ENCODE measurements at places on chromosomes 5 and 9.

GRCh38 chr5:75706775-75707174, 10.5 kb downstream of the POC5 start:
- DNase-seq = no peak

GRCh38 chr5:159550951-159551350, 220.7 kb upstream of the IL12B start:
- DNase-seq = no peak

DNA sequence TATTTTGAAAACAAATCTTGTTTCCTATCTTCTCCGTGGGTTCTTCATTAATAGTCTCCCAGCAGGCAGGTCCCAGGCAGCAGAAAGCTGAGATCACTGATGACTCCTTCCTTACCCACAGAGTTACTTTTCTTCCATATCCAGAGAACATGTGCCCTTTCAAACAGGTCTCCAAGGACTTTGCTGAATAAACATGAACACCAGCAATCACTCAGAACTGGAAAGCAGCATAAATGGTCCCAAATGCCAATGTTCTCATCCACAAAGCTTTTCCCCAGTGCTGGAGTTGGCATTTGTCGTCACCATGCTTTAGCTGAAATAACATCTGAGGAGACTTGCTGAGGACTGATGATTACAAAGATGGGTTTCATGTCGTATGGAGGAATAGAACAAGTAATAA, 134.0 kb downstream of the YIPF5 start:
- no peak for DNase-seq

- no peak for DNase-seq
Observed at GRCh38 chr9:137435980-137436760, 5.0 kb downstream of the ENTPD8 start.

DNA sequence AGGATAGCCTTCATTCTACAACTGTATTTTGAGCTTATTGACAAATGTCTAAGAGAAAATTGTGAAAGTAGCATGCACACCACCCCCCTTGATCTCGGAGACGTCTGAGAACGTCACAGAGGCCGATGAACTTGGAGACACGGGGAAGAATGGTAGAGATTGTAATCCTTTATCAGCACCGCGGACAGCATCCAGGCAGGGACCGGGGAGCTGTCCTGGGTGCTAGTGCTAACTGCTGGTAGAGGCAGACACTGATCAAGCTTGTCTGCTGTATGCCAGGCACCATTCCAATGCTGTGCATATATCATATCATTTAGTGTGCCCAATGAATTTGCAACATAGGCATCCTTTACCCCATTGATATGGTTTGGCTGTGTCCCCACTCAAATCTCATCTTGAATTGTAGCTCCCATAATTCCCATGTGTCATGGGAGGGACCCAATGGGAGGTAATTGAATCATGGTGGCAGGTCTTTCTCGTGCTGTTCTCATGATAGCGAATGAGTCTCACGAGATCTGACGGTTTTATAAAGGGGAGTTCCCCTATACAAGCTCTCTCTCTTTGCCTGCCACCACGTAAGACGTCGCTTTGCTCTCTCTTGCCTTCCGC, 98.8 kb downstream of the LHX2 start:
- no peak for DNase-seq

- DNase-seq = peak; percentile 73
Observed at GRCh38 chr5:44808435-44809214, at the start of gene MRPS30. MRPS30 (plus strand) TSS chr5:44808947; CDS start chr5:44808963, 16 bp downstream.

GRCh38 chr9:136599074-136599531, 53.3 kb upstream of the NOTCH1 start:
- DNase-seq = no peak

- no peak for DNase-seq
Observed at GRCh38 chr9:72351538-72352453, 13.2 kb downstream of the ZFAND5 start.

GRCh38 chr5:99929806-99930135, 605.4 kb upstream of the FAM174A start:
- no peak for DNase-seq

- no peak for DNase-seq
Observed at GRCh38 chr5:41935544-41935943, 10.5 kb downstream of the FBXO4 start.

DNA sequence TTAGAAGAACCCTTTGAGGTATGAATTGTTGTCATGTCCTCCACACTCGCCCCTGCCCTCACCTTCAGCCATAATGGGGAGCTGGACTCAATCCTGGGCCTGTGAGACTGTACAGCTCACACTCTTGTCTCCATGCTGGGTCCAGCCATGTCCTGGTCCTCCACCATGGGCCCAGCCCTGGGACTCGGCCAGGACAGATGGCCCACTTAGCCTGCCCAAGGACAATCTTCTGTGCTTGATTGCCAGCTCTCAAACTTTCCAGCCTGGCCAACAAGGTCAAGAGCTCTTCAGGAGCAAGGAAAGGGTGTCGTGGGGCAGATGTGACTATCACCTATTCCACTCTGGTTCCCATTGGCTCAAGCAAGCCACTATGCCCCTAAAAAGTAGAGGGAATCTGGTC, 90.8 kb downstream of the HRH2 start:
- DNase-seq = no peak

DNA sequence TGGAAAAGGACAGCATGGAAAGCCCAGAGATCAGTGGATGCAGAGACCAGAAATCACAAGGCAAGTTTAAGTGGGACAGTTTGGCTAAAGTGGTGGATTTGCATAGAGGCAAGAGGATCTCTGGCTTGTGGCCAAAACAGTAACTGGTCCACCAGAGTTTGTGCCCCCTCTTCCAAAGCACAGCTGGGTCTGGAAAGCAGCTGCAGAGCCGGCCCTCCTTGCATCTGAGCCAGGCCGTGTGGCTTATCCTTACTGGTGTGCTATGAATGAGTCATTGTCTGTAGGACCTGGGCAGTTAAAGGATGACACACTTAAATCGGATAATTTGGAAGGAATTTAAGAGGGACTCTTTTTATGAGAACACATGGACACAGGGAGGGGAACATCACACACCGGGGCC, 146.6 kb downstream of the PIP5K1B start:
- DNase-seq = no peak

GRCh38 chr5:156411185-156411613, 84.2 kb downstream of the SGCD start:
- DNase-seq = no peak

- DNase-seq = no peak
Observed at GRCh38 chr9:99026956-99027298, 78.0 kb upstream of the TGFBR1 start.

- no peak for DNase-seq
Observed at GRCh38 chr5:116645627-116646026, 71.0 kb upstream of the SEMA6A start.

GRCh38 chr5:62640446-62640845, 61.8 kb downstream of the LRRC70 start:
- DNase-seq = no peak

DNA sequence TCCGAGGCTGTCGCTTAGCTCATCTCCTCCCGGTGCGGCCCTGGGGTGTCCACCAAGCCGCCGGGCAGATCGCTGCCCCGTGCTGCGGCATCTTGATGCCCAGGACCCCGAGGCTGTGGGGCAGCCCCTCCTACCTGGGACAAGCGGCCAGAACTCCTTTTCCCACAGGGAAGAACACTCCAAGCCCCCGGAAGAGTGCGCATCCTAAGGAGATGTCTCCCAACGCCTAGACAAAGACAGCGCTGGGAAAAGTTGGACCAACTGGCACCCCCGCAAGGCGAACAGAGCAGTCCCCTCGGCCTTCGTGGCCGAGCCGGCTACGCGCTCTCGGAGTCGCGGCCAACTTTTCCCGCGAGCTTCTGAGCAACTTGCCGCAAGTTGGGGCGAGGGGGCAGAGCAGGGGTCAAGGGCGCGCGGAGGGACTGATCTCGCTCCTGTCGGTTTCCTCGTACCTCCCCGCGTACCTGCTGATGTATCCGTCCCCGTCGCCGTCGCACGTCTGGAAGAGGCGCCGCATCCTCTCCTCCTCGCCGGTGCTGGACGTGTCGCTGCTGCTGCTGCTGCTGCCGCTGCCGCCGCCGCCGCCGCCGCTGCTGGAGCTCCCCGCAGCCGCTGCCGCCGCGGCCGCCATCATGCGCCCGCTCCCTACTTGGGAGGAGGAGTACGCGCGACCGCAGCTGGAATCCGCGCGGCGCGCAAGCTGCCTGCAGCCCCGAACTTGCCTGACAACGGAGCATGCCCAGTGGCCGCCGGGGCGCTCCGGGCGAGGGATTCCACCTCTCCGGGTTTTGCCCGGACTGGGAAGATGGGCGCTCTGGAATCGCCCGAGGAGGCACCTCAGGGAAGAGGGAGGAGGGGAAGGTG, at the start of gene MCC:
Gene MCC, minus strand, starts transcription at position 673 of the 864 bp plus-strand sequence.
- no peak for DNase-seq

GRCh38 chr5:158639881-158640592, 459.7 kb downstream of the EBF1 start:
- no peak for DNase-seq

DNA sequence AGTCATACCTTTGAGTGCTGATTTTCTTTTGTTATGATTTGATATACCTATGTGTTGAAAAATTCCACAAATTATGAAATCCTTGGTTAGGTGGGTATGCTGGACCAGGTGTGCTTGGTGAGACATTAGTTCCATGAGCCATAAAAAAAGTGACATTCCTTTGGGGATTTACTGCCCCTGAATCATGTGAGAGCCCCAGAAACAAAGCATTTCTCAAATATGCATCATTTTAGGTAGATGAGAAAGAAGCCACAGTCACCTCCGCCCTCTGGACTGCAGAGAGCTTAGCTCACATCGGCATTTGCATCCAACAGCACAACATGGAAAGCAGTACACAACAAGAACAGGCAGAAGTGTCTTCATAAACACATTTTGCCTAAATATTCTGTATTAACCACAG, 55.3 kb downstream of the DAP start:
- DNase-seq = no peak

GRCh38 chr9:107163370-107163769, 119.7 kb upstream of the RAD23B start:
- no peak for DNase-seq

DNA sequence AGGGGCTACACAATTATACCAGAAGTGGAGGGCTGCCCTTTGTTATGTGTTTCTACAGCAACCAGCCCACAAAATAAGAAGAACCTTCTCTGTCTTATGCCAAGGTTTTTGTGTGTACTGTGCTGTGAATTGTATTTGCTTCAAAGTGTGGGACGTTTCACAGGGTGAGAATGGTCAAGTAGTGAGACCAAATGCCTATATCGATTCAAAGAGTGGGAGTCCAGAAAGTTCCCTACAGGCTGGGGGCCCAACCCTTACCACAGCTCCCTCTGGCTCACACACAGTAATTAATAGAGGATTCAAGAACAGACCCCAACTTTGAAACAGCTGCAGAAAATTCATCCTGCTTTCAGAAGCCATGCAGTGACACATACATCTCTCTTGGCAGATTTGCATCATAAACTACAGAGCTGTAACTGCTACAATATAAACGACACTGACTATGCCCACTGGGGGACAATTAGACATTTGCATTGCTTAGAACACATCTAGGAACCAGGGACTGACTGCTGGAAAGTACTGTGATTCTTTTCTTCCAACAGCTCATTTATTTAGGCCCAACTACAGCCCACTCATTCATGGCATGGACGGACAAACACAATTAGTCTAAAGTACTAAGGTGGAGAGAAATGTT, 12.8 kb downstream of the ENC1 start:
- DNase-seq = no peak

DNA sequence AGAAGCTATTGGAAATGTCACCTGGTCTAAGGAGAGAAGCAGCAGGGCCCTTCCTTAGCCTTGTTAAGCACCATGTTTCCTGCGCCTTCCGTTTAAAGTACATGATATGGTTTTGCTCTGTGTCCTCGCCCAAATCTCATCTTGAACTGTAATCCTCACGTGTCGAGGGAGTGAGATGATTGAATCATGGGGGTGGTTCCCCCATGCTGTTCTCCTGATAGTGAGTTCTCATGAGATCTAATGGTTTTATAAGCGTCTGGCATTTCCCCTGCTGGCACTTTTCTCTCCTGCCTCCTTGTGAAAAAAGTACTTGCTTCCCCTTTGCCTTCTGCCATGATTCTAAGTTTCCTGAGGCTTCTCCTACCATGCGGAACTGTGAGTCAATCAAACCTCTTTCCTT, 49.7 kb downstream of the PRDM6 start:
- DNase-seq = no peak

GRCh38 chr5:141602606-141603005, 16.2 kb downstream of the DIAPH1 start:
- no peak for DNase-seq

DNA sequence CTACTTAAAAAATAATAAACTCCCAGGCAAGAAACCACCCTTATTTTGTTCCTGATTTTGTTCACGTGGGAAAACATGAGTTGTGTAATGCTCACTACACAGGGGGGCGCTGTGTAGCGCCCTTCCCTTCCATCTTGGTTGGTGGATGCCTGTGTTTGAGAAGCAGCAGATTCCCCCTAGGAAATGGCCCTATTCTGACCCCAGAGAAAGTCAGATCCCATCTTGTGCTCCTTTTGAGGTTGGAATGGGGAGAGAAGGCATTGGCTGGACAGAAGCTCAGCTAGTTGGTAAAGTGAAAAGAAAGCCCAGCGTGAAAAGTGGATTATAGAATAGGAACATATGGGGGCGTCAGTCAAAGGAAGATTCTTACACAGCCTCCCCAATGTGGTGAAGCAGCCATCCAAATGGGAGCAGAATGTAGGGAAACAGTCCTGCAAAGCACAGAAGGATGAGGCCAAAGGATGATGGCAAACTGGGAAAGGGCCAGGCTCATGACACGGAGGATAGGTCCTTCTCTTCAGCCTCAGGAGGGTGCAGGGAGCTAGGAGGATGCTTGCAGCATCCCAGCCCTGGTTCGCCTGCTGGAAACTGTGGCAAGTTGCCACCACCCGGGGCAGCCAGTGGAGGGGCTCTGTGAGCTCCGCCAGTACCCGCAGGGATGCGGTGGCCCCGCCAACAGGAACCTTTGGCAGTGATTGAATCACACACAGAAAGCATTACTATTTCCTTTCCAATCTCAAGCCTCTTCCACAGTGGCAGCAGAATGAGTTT, 314.2 kb upstream of the DAP start:
- no peak for DNase-seq

- no peak for DNase-seq
Observed at GRCh38 chr5:119353686-119354366, 2.0 kb upstream of the TNFAIP8 start.

GRCh38 chr5:96344678-96345577, 88.1 kb downstream of the PCSK1 start:
- DNase-seq = no peak

DNA sequence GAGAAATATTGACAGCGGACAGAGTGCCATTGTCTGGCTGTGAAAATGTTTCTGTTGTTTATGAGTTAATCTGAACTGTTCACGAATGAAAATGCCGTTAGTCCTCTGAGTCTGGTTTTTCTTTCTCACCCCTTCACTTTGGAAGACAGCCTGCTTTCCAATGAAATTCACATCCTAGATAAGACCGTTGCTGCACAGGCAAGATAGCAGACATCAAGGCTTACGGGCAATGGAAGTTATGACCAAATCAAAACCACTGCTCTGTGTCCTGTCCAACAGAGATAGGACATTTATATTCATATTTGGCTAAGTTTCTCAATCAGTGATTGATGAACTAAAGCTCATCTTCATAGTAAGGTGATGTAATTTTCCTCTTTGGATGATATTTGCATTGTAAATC, 180.0 kb upstream of the DMAC1 start:
- DNase-seq = no peak

- DNase-seq = no peak
Observed at GRCh38 chr5:105905392-105905791, 1765.3 kb downstream of the EFNA5 start.

Data from stimulated activated CD4-positive, alpha-beta T cell treated with anti-CD3 and anti-CD28 coated beads, Interleukin-1b, Interleukin-23, amount 100 ng/mL, for 1 hour (primary cell).